ENCODE measurements at places on chromosomes 6 and 20. TPM values are rescaled to one million over a fixed set of nuclear protein-coding genes. Genes with fewer than 3 reads are reported as not detected.

- no peaks in the 10 kb centered on the region for H3K36me3 ChIP-seq
- H3K27ac ChIP-seq, result no peak overlapping the region
- no peaks in the 10 kb centered on the region for H3K27me3 ChIP-seq
- H3K4me1 ChIP-seq, result no peaks in the 10 kb centered on the region
- H3K4me3 ChIP-seq, result no peak overlapping the region
- DNase-seq, result no peak
Observed at GRCh38 chr20:9344083-9344920, 170.1 kb upstream of the LAMP5 start.

GRCh38 chr6:102766963-102767362, 1373.5 kb downstream of the GRIK2 start:
- no peaks in the 10 kb centered on the region for H3K27me3 ChIP-seq
- H3K4me3 ChIP-seq, result no peak overlapping the region

Gene BPIFB2
- not detected for total RNA-seq

Gene TFAP2D
- not detected for total RNA-seq

DNA sequence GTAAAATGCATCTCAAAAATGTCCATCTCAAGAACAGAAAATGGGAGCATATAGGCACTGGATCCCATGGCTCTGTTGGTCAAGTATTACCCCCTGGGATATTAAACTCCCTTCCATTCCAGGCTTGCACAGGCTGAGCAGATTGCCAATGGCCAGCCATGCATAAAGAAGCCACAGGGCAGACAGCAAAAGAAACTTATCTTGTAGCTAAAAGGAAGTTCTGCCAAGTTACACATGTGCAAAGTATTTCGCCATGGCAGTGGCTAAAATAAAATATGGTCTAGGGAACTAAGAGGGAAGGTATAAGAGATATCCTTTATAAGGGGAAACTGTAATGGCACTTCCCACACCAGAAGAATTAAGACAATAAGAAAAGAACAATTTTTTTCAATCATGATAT, 415.6 kb upstream of the BTBD3 start:
- no peaks in the 10 kb centered on the region for H3K36me3 ChIP-seq
- H3K27ac ChIP-seq, result no peak overlapping the region
- H3K4me3 ChIP-seq, result no peak overlapping the region
- no peaks in the 10 kb centered on the region for H3K27me3 ChIP-seq
- DNase-seq, result no peak
- no peaks in the 10 kb centered on the region for H3K4me1 ChIP-seq

- peak; percentile 96 for DNase-seq
- peaks cover 50% of the 10 kb centered on the region for H3K36me3 ChIP-seq
- no peaks in the 10 kb centered on the region for H3K27me3 ChIP-seq
- peak within 1 kb of the TSS; percentile 95 for H3K4me3 ChIP-seq
- H3K27ac ChIP-seq, result peak within 1 kb of the TSS; percentile 95
Observed at GRCh38 chr6:159761873-159762680, at the start of gene ACAT2. Gene ACAT2, plus strand, starts transcription at chr6:159762045. Its CDS starts 43 bp downstream, at chr6:159762088.

- H3K4me3 ChIP-seq, result no peak overlapping the region
- no peak overlapping the region for H3K27ac ChIP-seq
- no peak for DNase-seq
Observed at GRCh38 chr6:110720066-110720465, 95.2 kb downstream of the CDK19 start.

Gene RBPJL
- not detected for total RNA-seq

Gene NTSR1
- 0.14 TPM for total RNA-seq

Gene SERAC1
- 3.9 TPM for total RNA-seq

- no peak overlapping the region for H3K4me3 ChIP-seq
- peaks cover 2% of the 10 kb centered on the region for H3K4me1 ChIP-seq
- peaks cover 26% of the 10 kb centered on the region for H3K36me3 ChIP-seq
- DNase-seq, result no peak
- no peak overlapping the region for H3K27ac ChIP-seq
Observed at GRCh38 chr6:20605061-20605460, 70.8 kb downstream of the CDKAL1 start.

DNA sequence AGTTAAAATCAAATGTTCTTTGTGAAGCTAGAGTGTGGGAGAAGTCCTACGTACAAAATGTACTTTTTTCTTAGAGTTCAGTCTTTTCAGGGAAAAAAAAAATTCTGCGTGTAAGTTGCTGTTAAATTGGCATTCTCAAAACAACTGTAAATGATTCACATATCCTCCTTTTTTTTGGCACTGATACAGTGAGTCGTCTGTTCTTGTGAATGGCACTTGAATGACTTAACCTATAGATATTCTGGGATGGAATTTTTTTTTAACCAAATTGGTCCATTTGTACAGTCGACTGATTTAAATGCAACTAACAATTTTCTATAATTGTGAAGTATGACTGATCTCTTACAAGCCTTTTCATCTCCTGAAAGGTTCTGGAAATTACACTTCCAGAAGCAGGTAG, 5.5 kb upstream of the JAG1 start:
- H3K4me1 ChIP-seq, result peaks cover 2% of the 10 kb centered on the region
- no peak for DNase-seq
- H3K4me3 ChIP-seq, result no peak overlapping the region
- no peaks in the 10 kb centered on the region for H3K36me3 ChIP-seq

GRCh38 chr20:3115190-3116107, 30.9 kb upstream of the AVP start:
- H3K36me3 ChIP-seq, result peaks cover 2% of the 10 kb centered on the region
- no peaks in the 10 kb centered on the region for H3K27me3 ChIP-seq
- H3K4me3 ChIP-seq, result no peak overlapping the region
- no peak overlapping the region for H3K27ac ChIP-seq
- peak; percentile 32 for DNase-seq

Gene SKIC2
- total RNA-seq, result 104 TPM

Gene CTSZ
- total RNA-seq, result 29.4 TPM

GRCh38 chr6:85464722-85465150, 14.9 kb downstream of the NT5E start:
- H3K27me3 ChIP-seq, result peaks cover 4% of the 10 kb centered on the region
- H3K27ac ChIP-seq, result peak overlapping the region; percentile 93
- DNase-seq, result peak; percentile 69

GRCh38 chr6:121549736-121550135, 114.3 kb downstream of the GJA1 start:
- H3K4me1 ChIP-seq, result no peaks in the 10 kb centered on the region
- H3K36me3 ChIP-seq, result no peaks in the 10 kb centered on the region
- H3K4me3 ChIP-seq, result no peak overlapping the region
- H3K27ac ChIP-seq, result no peak overlapping the region
- H3K27me3 ChIP-seq, result no peaks in the 10 kb centered on the region

Gene OR12D3
- total RNA-seq, result not detected
